Dermis blood vessel endothelial cell (primary cell): ENCODE measurements at places on chromosomes 12 and 14. TPM values are rescaled to one million over a fixed set of nuclear protein-coding genes. Genes with fewer than 3 reads are reported as not detected.

CLEC4D gene
- not detected in 2 replicates for total RNA-seq

DIO2 gene
- total RNA-seq = 0.51 TPM in 1 of 2 replicates, not detected in the other

GPR132 gene
- 0.09 and 0.85 TPM in 2 replicates for total RNA-seq

INHBC gene
- not detected in 2 replicates for total RNA-seq

HSP90B1 gene
- 932 and 1,739 TPM in 2 replicates for total RNA-seq

GLT8D2 gene
- total RNA-seq = 3.4 and 4.1 TPM in 2 replicates

PTHLH gene
- not detected in 2 replicates for total RNA-seq

RNASE12 gene
- not detected in 2 replicates for total RNA-seq

GPHN gene
- 8.8 and 21.6 TPM in 2 replicates for total RNA-seq

LRRC43 gene
- total RNA-seq = 0.85 and 1.2 TPM in 2 replicates

OR6C2 gene
- not detected in 2 replicates for total RNA-seq

TMEM121 gene
- total RNA-seq = 4.6 and 11.7 TPM in 2 replicates
